ENCODE measurements at places on chromosomes 7 and 10. TPM values are rescaled to one million over a fixed set of nuclear protein-coding genes. Genes with fewer than 3 reads are reported as not detected.

The LIPF gene
- not detected for total RNA-seq

The SORBS1 gene
- total RNA-seq: 0.74 TPM

The CCDC136 gene
- total RNA-seq: 2.4 TPM

The AGBL3 gene
- total RNA-seq: 1.3 TPM

The EEPD1 gene
- 2.2 TPM for total RNA-seq

The POM121L12 gene
- total RNA-seq: not detected

The MYL10 gene
- not detected for total RNA-seq

The RTKN2 gene
- 1.8 TPM for total RNA-seq

The SFRP5 gene
- not detected for total RNA-seq

The ABHD11 gene
- total RNA-seq: 24.0 TPM

The CTNNA3 gene
- total RNA-seq: 0.07 TPM

The FEZF1 gene
- not detected for total RNA-seq

The RBP4 gene
- not detected for total RNA-seq

The ATP6V0A4 gene
- 0.25 TPM for total RNA-seq

The FAM237B gene
- total RNA-seq: not detected

The ENTPD1 gene
- not detected for total RNA-seq

The LRRD1 gene
- not detected for total RNA-seq

Data from foreskin keratinocyte (primary cell).